ENCODE measurements at places on chromosomes 1 and 21. TPM values are rescaled to one million over a fixed set of nuclear protein-coding genes. Genes with fewer than 3 reads are reported as not detected.

TAS1R1 gene
- not detected for total RNA-seq

PLOD1 gene
- total RNA-seq, result 86.7 TPM

ALPL gene
- total RNA-seq, result 0.51 TPM

STMN1 gene
- total RNA-seq, result 220 TPM

DISP1 gene
- 1.5 TPM for total RNA-seq

COL6A1 gene
- total RNA-seq, result 24.1 TPM

B3GALT2 gene
- total RNA-seq, result not detected

OR2L13 gene
- total RNA-seq, result not detected

EDN2 gene
- total RNA-seq, result 46.3 TPM

CDK18 gene
- total RNA-seq, result 0.76 TPM

TEDDM1 gene
- not detected for total RNA-seq

TTC39A gene
- 2.9 TPM for total RNA-seq

FCRL5 gene
- not detected for total RNA-seq

FCGR1A gene
- total RNA-seq, result not detected

TIAM1 gene
- total RNA-seq, result 1.0 TPM

L1TD1 gene
- total RNA-seq, result not detected

TMEM269 gene
- total RNA-seq, result 0.05 TPM

BCAR3 gene
- total RNA-seq, result 87.8 TPM

HSF2BP gene
- total RNA-seq, result 2.4 TPM

PADI1 gene
- total RNA-seq, result 1.1 TPM

IL19 gene
- total RNA-seq, result 0.11 TPM

SUSD4 gene
- total RNA-seq, result 0.62 TPM

SMPDL3B gene
- total RNA-seq, result 1.1 TPM

HCN3 gene
- 4.6 TPM for total RNA-seq

S100A2 gene
- total RNA-seq, result 24.6 TPM

ANXA9 gene
- 0.80 TPM for total RNA-seq

LCE1F gene
- total RNA-seq, result not detected

LAMB3 gene
- total RNA-seq, result 22.9 TPM

MMEL1 gene
- total RNA-seq, result 0.26 TPM

LSS gene
- 16.0 TPM for total RNA-seq

IFFO2 gene
- 6.8 TPM for total RNA-seq

CYYR1 gene
- not detected for total RNA-seq

GNAT2 gene
- not detected for total RNA-seq

SHE gene
- total RNA-seq, result 0.16 TPM

GPR37L1 gene
- total RNA-seq, result 0.10 TPM

CYP4Z1 gene
- total RNA-seq, result not detected

WLS gene
- total RNA-seq, result 19.8 TPM

SPRR4 gene
- not detected for total RNA-seq

ST6GALNAC5 gene
- 0.11 TPM for total RNA-seq

CFHR5 gene
- total RNA-seq, result not detected

ACBD6 gene
- 56.8 TPM for total RNA-seq

All from A549 treated with AZD2906 at 1 μM for 4 hours (cell line).